Anterior cingulate cortex (tissue), 58 donors: ENCODE measurements at places on chromosomes 6 and 20.

- DNase-seq, result no peak
Measured at GRCh38 chr6:146862508-146862919, 263.7 kb downstream of the ADGB start.

- DNase-seq, result no peak
Measured at GRCh38 chr20:60009318-60009717, 51.1 kb downstream of the CDH26 start.

DNA sequence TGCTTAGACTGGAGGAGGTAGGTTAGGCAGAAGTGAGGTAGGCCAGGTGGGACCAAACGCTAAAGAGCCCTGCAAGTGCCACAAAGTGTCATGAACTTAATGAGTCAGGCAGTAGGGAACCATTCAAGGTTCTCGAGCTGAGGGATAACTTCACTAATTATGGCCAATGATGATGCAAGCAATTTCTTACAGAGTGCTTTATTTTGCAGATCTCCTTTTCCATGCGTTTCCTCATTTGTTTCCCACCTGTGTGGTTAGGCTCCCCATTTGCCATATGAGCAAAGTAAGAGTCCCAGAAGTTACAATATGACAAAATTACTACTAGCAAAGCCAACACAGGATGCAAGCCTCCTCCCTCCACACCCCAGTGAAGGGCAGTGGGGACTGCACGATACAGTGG lies 36.5 kb upstream of the PSMF1 start:
- DNase-seq, result no peak

GRCh38 chr20:49889935-49890333 lies 25.4 kb downstream of the SPATA2 start:
- DNase-seq, result no peak
